ENCODE measurements at places on chromosomes 16 and 17.
A peak's percentile ranks its signal among the peaks of the same experiment; 100 is the strongest.

DNA sequence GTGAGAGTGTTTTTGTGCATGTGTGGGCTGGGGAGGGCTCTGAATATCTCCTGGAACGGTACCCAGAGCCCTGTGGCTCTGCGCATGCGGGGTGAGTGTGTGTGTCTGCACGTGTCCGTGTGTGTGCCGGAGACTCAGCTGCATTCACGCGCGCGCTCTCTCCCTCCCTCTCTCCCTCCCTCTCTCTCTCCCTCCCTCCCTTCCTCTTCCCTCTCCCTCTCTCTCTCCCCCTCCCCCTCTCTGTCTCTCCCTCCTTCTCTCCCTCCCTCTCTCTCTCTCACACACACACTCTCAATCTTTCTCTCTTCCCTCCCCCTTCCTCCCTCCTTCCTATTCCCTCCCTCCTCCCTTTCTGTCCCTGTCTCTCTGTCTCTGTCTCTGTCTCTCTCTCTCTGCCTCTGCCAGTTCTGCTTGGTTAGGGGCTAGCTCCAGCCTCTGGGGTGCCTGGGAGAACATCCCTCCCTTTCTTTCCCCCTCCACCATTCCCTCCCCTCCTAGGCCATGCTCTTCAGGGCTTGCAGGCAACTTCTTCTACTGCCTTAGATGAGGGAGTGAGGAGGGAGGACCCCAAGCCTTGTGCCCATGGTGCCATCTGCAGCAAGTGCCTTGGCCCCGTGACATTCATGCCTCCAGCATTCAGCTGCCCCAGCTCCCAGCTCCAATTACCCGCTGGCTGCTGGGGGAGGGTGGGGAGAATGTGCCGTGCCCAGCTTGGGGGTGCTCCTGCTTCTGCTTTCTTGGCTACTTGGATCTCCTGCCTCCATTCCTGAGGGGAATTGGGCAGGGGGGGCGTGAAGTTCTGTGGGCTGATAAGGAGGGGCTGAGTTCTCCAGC is 6.4 kb downstream of the THRA start:
- DNase-seq: peak; percentile 91

DNA sequence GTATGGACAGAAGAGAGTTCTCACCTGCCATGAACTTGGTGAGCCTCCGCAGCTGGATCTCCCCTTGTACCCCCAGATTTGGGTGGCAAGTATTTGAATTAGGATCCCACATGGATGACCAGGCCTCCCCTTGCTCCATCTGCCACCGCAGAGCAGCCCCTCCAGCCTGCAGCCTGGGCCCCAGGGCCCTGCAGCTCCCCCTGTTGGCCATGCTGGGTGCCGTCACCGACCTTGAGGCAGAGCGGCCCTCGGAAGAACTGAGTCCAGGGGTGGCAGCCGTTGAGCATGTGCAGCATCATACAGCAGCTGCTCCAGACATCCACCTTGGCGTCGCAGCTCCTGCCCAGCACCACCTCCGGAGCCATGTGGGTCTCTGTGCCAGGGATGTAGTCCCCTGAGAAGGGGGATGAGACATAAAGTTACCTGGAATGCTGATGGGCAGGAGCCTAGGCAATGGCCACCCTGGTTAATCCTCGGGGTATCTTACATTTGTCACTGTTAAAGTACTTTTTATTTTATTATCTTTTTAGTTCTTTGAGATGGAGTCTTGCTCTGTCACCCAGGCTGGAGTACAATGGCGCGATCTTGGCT is 9.0 kb upstream of the SPATA32 start:
- DNase-seq: no peak

GRCh38 chr16:503150-504071 is 24.1 kb upstream of the CAPN15 start:
- DNase-seq: no peak

DNA sequence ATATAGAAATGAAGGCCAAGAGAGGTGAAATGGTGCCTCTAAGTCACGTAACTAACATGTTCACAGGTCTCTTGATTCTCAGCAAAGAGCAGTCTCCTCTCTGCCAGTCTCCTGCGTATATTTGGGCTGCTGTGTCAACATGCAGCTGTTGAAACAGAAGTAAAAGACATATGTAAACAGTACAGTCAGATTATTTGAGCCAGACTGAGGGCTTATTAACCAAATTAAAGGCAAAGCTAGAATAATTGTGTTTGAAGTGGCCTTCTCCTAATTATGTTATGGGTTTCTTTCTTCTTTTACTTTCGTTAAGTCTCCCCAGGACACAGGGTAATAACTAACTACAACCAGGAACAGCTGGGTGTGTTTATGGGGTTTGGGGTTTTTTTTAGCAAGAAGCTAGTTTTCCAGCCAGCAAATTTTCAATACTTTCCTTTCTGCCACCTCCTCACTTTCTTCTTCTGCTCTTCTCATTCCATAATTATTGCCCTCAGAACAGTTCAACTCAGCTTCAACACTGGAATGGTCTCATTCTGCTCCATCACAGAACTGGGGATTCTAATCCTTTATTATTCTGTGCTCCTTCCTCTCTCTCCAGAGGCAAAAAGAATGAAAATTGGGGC is 18.4 kb downstream of the G6PC1 start:
- no peak for DNase-seq

DNA sequence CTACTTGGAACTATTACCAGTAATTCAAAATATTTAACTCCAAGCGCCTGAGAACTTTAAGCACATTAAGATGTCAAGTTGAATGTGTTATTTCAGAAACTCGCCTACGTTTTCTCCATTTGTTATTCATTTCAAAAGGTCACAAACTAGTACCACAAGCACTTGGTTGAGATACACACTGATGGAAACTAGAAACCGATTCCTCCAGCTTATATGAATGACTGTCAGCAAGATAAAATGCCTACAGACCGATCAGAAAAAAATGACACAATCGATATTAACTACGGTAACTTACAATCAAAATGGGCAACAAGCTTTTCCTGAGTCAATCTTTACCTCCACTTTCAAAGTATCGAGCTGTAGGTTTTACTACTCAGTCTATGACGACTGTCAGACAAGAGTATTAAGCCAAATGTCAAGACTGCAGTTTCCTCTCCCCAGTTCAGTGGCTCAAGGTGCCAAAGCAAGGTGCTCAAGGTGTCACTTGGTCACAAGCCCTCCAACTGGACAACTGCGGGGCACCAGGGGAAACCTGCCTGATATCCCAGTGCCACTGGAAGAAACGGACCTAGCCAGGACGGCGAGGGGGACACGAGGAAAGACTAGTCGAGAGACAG is 678 bp downstream of the SRP68 start:
- no peak for DNase-seq

DNA sequence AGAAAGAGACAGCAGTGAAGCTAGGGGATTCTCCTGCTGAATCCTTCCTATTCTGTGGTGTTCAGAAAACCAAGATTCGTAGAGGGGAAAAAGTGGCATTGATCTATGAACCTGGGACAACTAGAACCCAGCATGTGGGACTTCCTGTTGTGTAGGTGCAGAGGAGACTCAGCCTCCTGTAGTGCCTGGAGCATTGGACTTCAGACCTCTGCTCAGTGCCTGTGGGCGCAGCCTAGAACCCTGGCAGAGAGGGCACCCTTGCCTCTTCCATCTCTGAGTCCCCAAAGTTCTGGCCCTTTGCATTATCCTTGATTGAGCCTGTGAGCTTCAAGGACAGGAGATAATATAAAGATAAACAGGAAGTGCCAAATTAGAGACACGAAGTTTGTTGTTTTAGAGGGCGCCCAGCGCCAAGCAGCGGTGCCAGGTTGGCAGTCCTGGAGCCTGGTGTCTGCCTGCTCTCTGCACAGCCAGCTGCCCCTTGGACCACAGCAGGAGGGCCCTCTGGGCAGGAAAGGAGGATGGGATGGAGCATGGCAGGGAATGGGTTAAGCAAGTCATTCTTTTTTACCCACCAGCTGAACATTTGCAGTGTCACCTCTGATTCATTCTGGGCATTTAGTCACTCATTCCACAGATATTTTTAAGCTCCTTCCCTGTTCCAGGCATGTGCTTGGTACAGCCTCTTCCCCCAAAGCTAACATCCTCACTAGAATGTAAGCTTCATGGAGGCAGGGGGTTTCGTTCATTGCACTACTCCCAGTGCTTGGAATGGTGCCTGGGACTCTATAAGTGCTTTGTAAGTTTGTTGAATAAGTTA is 11.9 kb upstream of the SP6 start:
- no peak for DNase-seq

DNA sequence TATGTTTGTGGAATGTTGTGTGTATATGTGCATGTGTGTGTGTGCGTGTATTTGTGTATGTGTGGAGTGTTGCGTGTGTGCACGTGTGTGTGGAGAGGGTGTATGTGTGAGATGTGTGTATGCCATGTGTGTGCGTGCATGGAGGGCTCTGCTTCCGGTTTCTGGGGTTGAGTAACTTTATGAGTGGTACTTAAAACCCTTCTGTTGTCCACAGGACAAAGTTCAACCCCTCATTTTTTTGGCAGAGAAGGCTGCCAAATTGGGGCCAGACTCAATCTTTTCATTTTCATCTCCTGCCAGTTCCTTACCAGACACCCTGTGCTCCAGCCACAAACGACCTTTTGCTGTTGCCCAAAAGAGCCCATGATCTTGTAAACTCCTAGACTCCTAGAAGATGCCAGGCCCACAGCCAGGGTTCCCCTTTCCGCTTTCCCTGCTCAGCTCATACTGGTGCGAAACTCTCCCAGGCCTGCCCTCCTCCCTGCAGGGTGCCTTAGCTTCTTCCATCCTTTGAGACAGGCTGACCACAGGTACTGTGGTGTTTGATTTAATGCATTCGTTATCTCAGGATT is 100.2 kb downstream of the CMIP start:
- no peak for DNase-seq

DNA sequence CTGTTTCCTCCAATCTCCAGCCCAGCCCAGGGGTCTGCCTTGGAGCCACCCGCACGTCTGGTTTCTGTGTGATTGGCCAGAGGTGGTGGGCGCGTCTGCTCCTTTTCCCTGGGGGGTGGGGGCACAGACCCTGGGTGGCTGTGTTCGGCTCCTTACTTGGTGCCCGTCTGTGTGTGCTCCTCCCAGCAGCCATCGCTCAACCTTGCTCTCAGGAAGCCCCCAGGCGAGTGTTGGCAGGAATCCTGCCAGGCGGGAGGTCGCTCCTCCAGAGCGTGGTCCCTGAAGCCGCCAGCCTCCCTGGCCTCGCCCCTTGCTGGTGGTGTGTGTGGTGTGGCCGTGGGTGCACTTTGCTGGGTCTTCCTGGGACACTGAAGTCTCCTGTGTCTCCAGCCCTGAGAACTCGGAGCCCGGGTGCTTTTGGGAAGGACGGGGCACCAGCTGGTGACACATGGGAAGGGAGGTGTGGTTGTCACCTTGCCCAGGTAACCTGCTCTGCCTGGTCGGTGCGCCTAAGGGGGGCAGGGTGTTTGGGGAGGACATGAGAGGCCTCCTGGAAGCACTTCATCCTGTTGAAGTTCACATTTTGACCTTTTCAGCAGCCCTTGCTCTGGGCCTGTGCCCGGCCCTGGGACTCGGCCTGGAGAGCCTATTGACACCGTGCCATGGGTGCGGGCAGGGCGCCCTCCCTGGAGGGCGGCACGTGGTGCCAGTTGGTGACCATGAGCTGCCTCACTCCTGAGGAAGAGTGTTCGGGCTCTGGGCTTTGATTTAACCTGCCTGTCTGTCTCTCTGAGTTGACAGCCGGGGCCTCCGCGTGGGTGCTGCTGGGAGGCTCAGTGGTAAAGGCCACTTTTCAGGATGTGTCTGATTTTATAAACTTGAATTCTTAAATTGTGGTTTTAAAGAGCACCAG is 49.0 kb upstream of the ZNF750 start:
- no peak for DNase-seq

DNA sequence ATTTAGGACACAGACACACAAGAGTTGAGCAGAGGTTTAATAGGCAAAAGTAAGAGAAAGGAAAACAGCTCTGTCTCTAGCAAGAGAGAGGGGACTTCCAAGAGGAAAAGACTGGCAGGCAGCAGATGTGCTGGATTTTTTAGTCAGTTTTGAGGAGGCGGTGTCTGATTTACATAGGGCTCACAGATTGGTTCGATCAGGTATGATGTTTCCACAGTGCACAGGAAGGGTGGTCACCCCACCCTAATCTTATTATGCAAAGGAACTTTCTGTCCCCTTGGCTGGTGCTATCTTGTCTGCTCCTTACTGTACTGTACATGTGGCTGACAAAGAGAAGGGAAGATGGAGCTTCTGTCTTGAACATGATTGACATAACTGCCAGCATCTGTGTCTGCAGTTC is 25.3 kb downstream of the BFAR start:
- DNase-seq: no peak

- DNase-seq: no peak
Observed at GRCh38 chr16:72898216-72898825, 149.6 kb downstream of the ZFHX3 start.

- DNase-seq: no peak
Observed at GRCh38 chr16:30139583-30140481, 16.8 kb upstream of the MAPK3 start.

DNA sequence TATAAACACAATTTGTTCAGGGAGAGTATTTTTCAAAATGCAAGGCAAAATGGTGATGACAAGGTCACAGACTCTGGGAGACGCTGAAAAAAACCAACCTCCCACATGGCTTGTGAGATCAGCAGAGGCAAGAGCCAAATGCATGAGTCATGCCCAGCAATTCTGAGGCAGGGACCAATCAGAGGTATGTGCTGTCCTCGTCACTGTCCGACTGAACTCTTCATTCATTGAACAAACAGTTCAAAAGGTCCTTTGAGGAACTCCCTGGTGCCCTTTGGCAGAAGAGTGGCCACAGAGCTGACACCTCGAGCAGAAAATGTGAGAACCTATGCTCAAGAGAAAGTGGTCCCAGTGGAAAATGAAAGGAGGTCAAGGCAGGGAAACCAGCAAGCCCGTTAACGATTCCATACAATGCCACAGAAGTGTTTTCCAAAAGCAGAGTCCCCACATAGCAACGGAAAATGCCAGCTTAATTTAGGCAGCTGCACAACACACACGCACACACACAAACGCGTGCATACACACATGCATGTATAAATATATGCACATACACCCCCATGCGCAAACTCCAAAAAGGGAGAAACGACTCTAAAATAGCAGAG is 50.9 kb downstream of the CDH11 start:
- no peak for DNase-seq

- no peak for DNase-seq
Observed at GRCh38 chr16:10971560-10971961, 27.2 kb downstream of the CLEC16A start.

DNA sequence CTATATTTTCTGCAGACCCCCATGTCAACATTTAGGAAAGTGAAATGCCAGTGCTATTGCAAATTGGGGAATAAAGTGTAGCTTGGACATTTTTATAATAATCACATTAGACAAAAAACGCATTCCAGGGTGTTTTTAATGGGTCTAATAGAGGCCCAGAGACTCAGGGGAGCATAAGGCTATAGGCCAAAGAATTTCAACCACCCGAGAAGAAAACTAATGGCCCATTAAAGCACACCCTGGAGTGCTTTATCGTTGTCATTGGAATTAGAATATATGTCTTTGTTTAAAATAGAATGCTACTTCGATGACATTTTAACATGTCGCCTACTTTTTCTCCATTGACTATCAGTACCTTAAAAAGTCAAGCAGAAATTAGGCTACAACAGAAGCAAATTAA is 414.1 kb upstream of the CDH8 start:
- no peak for DNase-seq

DNA sequence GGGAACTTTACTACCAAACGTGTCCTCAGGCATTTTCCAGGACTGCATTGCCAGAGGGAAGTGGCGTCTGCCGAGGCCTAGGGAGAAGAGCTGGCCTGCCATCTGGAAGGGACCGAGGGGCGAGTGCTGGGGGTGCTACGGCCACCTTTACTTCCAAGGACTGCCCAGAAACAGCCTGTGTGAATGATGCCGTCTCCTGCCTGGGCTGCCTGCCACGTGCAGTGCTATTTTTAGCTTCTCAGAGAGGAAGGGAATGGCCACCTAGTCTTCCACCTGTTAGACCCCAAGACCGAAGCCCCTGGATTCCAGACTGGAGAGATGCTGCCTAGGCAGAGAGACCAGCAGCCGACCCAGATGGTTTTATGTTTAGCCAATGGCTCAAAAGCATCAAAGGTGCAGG is 57.2 kb downstream of the VAC14 start:
- no peak for DNase-seq
